Lung (tissue), 17 donors: ENCODE measurements at places on chromosomes 3 and 15. TPM values are rescaled to one million over a fixed set of nuclear protein-coding genes. Genes with fewer than 3 reads are reported as not detected.
A peak's percentile ranks its signal among the peaks of the same experiment; 100 is the strongest.

CELF6 gene
- 2.1 TPM for total RNA-seq

DNA sequence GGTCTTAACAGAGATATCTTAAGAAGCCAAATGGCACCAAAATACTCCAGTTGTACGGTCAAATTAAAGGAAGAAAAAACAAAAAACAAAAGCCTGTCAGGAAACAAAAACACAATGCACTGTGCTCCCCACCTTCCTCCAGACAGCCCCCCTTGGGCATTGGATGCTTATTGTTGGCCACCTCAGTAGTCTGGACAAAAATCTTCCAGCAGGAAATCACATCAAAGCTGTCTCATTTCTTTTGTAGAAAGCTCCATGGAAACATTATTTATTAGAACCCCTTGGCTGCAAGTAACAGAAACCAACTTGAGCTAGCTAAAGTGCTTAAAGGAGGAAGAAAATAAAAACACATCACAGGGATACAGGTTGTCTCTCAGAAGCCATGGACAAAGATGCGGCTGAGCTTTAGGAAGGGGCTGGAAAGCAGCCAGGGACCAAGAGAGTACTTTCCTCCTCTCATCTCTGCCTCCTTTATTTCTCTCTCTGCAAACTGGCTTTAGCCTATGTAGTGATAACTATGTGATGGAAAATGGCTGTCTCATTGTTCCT, 651.5 kb upstream of the ADAMTS9 start:
- no peak for DNase-seq

- DNase-seq: peak; percentile 39
Measured at GRCh38 chr3:4582624-4583023, 89.5 kb downstream of the ITPR1 start.

- peak; percentile 31 for DNase-seq
Measured at GRCh38 chr3:147409143-147410115, at the start of gene ZIC1. ZIC1 (plus strand) TSS chr3:147409365; CDS start chr3:147410113, 748 bp downstream.
